Stimulated activated CD4-positive, alpha-beta T cell treated with anti-CD3 and anti-CD28 coated beads, Interleukin-12 subunit alpha, Interleukin-12 subunit beta, amount 100 ng/mL, for 24 hours (primary cell): ENCODE measurements at places on chromosomes 5 and 9.

DNA sequence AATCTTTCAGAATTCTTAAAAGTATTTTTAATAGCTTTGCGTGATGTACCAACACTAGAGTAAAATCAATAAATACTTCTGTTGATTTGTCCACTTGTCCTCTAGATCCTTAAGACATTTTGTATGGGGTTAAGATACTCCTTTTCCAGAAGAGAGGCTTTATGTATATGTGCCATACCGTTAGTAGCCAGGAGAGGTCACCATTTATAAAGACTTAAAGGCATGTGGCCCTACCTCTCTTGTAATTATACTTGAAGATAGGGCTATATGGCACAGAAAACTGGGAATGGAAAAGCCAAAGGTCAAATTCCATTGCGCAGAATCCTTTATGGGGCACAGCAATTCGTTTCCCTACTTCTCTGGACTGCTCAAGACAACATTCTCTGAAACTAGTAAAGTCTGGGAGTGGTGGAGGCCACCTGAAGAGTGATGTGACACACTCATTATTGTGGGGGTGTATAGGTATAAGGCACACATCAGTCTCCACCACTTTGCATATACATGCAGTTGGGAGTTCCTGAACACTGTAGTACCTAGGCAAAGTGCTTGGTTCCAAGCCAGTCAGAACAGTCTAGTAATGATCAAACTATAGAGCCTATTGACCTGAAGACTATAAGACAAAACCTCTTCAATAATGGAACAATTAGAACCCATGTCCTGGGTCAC is 140.1 kb upstream of the FBXL17 start:
- DNase-seq, result no peak

DNA sequence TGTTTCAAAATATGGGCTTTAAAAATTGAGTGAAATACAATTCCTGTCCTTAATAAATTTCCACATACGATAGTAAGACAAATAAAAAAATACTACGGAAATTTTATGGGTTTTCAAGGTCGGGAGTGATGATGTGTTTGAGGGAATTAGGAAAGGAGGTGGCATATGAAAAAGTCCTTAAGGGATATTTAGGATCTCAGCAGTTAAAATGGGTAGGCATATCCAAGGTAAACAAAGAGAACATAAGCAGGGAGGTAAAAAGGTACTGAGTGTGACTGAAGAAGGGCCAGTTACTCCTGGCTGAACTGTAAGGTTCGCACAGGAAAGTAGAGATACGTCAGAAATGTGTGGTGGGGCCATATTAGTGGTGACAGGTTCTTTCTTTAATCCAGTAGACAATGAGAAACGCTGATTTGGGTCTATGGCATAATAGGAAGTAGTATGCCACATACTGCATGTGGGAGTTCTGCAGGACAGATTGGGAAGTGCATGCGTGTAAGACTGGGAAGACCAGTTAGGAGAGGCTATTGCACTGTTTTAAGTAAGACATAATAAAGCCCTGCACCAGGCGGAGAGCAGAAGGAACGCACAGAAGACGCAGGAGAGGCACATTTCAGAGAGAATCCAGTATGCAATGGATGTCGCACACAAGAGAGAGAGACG is 937 bp upstream of the HMGCR start:
- DNase-seq, result no peak

DNA sequence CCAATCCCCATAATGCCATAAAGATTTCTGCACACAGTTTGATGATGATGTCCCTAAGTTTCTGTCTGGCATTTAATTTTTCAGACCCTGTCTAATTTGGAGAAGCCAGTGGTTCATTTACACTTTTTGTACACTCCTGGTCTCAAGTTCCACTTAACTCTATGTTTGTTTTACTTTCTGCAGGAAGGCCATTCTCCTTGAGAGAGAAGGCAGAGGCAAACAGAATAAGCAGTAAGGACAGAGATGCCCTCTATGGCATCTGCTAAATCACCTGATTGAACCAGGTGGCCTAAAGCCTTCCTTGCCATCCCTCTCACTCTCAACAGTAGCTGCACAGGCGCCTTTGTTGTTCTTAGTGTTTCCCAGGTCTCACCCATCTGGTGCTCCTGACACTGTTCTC is 86.1 kb upstream of the LRRTM2 start:
- no peak for DNase-seq

- no peak for DNase-seq
These were observed 49.8 kb downstream of the FEM1C start for GRCh38 chr5:115494570-115495289.

DNA sequence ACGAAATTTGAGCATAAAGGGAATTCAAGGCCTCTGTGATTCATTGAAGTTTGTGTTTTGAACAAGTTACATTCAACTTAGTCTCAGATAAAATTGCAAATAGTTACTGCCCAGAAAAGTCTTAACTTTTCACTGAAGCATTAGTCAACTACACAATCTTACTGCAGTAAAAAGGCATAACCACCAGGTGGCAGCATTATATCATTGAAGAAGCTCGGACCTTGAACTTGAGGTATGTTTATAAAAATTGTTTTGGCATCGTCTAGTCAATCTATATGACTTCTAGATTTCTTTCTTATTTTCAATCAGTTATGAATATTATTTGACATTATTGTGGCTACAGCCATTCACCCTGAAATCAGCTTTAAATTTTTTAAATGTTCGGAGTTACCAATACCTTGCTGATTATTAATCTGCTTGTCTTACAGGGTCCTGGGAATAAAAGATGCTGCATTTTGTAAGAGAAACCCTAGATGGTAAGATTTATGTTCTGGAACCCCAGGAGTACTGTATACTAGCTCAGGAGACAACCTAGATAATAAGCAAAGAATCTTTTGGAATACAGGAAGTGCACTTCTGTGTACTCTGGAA is 83.9 kb upstream of the GRAMD2B start:
- DNase-seq, result no peak

- DNase-seq, result no peak
These were observed at the start of gene KCNMB1 for GRCh38 chr5:170388818-170389549. Gene KCNMB1, minus strand, starts transcription at chr5:170389367. Its CDS starts 3,920 bp downstream, at chr5:170385447.

- DNase-seq, result no peak
These were observed 107.2 kb upstream of the RAD23B start for GRCh38 chr9:107175816-107176435.

DNA sequence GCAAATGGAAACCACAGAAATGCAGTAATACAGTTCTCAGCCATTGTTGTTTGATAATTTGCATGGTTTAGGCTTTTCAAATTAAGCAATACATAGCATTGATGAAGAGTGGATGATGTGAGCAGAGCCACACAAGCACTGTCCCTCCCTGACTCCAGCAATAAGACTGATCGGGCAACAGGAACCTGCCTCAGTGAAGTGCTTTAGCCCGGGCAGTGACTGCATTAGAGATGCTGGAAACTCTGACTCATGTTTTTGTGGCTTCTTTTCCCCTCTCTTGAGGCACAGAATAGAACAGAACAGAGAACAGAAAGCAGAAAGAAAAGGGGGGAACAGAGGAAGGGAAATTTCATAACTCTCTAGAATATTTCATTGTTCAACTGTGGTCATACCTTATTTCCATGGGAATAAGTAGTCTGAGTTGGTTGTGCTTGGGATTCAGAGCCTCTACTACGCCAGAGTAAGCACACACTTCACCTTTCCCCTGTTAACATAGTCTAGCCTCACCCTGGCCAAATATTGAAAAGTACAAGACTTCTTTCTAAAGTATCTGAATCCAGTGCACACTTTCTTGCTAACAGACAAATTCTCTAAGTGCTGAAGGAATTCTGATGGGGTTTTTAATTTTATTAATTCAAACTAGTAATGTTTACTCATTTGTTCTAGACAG is 164.8 kb upstream of the VCAN start:
- DNase-seq, result no peak

DNA sequence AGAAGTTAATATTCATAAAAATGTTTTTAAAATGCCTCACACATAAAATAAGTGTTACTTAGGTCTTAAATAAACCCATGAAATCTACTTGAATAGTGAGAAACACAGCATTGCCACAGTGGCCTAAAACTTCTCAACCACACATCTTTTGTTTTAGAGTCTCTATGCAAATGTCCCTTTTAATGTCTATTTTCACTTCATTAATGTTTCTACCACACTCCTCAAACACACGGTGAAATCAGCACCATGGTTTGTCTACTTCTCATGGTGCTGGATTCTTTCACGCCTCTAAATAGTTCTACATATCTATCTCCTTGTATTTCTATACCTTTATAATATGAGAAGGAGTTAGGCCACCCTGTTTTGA is 111.2 kb downstream of the EDIL3 start:
- DNase-seq, result no peak

GRCh38 chr5:8843771-8844170 is 702.1 kb downstream of the SEMA5A start:
- DNase-seq, result no peak

GRCh38 chr5:127757576-127757975 is 54.4 kb downstream of the CCDC192 start:
- no peak for DNase-seq

GRCh38 chr5:80867233-80867632 is 92.9 kb upstream of the RASGRF2 start:
- DNase-seq, result no peak
